Activated T-cell treated with anti-CD3 and anti-CD28 coated beads, Interleukin-2, amount 50 U/mL, for 72 hours (primary cell): ENCODE measurements at places on chromosomes 2 and 18. TPM values are rescaled to one million over a fixed set of nuclear protein-coding genes. Genes with fewer than 3 reads are reported as not detected.
A peak's percentile ranks its signal among the peaks of the same experiment; 100 is the strongest.

DNA sequence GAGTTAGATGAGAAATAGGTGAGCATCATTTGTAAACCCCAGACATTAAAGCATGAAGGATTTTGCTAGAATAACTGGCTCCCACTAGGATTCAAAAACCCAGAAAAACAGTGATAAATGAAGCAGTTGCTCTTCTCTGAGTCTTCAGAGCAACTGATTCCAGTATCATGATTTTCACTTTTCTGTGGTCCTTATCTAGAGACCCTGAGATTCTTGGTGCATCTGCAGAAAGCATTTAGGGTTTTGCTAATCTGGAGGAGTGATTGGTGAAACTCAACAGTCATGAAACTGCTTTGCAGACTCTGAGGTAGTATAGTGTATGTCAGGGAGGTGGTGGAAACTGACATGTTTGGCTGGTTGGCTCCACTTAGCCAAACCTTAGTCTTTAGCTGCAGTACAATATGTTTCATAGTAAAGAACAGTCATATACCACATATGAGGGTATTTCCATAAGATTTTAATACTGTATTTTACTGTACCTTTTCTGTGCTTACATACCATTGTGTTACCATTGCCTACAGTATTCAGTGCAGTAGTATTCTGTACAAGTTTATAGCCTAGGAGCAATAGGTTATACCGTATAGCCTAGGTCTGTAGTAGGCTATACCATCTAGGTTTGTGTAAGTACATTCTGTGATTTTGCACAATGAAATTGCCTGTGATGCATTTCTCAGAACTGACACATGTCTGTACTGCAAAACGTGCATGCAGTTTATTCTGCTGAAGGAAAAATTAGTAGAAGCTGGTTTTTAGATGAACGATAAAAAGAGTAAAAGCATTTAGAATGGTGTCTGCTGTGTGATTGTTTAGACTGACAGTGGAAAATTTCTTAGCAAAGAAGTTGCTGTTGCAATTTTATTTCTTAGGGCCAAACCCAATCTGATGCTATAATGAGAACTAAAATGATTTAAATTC is 23.8 kb downstream of the EML4 start:
- peaks cover 1% of the 10 kb centered on the region for H3K36me3 ChIP-seq
- H3K27ac ChIP-seq: peak overlapping the region; percentile 82
- H3K27me3 ChIP-seq: no peaks in the 10 kb centered on the region
- H3K4me1 ChIP-seq: peaks cover 64% of the 10 kb centered on the region
- DNase-seq: no peak
- H3K4me3 ChIP-seq: peak overlapping the region; percentile 60

DNA sequence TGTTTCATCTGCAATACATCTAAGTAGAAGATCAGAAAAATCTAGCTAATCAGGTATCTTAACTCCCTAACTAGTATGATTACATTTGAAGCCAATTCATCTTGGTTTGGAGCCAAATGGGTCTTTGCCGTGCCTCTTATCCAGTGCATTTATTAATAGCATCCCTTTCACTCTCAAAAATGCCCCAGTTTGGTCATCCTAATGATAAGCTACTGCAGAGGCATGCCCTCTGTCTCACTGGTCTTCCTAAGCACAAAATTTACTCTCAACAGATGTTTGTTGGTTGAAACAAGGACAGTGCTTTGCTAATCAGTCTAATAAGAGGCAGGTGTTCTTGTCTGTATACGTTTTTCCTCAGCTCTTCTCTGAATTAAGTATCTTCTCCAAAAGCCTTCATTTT is 403.2 kb downstream of the RAD51AP2 start:
- no peaks in the 10 kb centered on the region for H3K36me3 ChIP-seq
- no peak overlapping the region for H3K27ac ChIP-seq
- no peak overlapping the region for H3K4me3 ChIP-seq
- DNase-seq: no peak

DNA sequence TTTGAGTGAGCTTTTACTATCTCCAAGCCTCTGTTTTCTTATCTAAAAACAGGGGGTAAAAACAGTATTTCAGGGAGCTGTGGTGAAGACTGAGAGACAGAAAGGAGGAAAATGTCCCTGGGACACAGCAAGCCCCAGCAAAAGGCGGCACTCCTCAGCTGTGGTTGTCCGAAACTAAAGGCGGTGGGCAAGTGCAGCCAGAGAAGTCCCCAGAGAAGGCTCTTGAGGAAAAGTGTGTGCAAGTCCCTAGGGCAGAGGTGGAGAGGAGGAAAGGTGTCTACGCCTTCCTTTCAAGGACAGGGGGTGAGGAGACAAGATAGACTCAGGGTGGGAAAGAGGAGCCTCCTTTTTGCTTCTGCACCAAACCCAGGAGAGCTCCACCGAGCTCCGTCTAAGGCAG is 45.5 kb downstream of the CYP27C1 start:
- H3K4me1 ChIP-seq: no peaks in the 10 kb centered on the region
- no peak for DNase-seq
- peaks cover 8% of the 10 kb centered on the region for H3K27me3 ChIP-seq
- no peak overlapping the region for H3K27ac ChIP-seq
- no peak overlapping the region for H3K4me3 ChIP-seq

DNA sequence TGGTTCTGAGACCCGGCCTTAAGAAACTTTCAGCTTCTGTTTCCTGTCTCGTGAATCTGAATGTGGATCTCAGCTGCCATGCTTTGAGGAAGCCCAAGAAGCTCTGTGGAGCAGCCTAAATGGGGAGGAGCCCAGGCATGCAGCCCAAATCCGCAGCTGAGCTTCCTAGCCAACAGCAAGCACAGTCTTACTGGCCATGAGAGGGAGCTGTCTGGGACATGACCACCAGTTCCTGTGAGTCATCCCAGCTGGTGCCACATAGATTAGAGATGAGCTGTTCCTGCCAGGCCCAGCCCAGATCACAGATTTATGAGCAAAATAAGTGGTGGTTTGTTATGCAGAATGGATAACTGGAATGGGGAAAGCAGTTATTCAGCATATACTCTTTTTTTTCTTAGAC is 224.4 kb upstream of the APCDD1 start:
- H3K4me3 ChIP-seq: no peak overlapping the region
- H3K36me3 ChIP-seq: peaks cover 3% of the 10 kb centered on the region
- no peaks in the 10 kb centered on the region for H3K27me3 ChIP-seq
- DNase-seq: peak; percentile 3
- no peak overlapping the region for H3K27ac ChIP-seq
- no peaks in the 10 kb centered on the region for H3K4me1 ChIP-seq

Gene RNMT
- 48.5 TPM for total RNA-seq

DNA sequence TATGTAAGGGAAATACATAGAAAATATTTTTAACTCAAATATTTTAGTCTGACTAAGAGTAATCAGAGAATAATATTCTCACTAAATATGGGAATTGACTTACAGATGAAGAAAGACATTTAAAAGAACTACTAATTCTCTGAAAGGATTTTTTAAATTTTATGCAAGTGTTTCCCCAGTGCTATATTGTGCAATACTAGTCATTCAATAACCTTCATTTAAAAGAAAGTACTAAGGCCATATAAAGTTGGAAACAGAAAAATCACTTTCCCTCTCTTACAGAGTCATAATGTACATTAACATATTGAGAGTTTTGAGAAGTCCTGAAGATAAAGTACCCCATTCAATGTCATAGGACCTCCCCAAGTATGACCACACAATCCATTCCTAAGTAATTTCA is 584.6 kb upstream of the ACVR2A start:
- no peaks in the 10 kb centered on the region for H3K4me1 ChIP-seq
- H3K27ac ChIP-seq: no peak overlapping the region
- H3K27me3 ChIP-seq: no peaks in the 10 kb centered on the region
- H3K36me3 ChIP-seq: no peaks in the 10 kb centered on the region
- DNase-seq: no peak

- no peak overlapping the region for H3K27ac ChIP-seq
Observed at GRCh38 chr2:188345831-188346458, 54.3 kb downstream of the GULP1 start.

GRCh38 chr2:182316950-182317349 is 109.9 kb downstream of the PDE1A start:
- H3K27me3 ChIP-seq: no peaks in the 10 kb centered on the region
- no peaks in the 10 kb centered on the region for H3K36me3 ChIP-seq
- H3K4me3 ChIP-seq: no peak overlapping the region

- peaks cover 13% of the 10 kb centered on the region for H3K27me3 ChIP-seq
- no peaks in the 10 kb centered on the region for H3K4me1 ChIP-seq
- H3K4me3 ChIP-seq: no peak overlapping the region
Observed at GRCh38 chr18:78865771-78866310, 113.8 kb upstream of the SALL3 start.

DNA sequence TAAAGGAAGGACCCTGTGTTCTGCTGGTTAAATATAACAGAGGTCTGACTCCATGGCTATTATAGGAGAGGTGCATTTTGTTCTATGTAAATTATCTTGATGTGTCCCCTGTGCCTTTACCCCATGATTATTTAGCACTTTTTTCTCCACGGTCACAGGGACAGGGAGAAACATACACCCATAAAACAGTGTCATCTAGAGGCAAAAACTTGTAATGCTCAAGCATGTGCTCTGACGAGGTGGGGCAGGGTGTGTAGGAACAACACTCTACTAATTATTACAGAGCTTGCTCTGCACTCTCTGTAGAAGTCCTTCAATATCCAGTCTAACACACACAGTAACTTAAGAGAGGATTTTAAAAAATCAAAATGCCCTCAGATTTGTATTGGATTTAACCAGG is 187.9 kb downstream of the NEDD4L start:
- no peaks in the 10 kb centered on the region for H3K4me1 ChIP-seq
- H3K4me3 ChIP-seq: no peak overlapping the region
- no peak overlapping the region for H3K27ac ChIP-seq
- no peaks in the 10 kb centered on the region for H3K36me3 ChIP-seq

Gene EPB41L3
- 4.9 TPM for total RNA-seq

DNA sequence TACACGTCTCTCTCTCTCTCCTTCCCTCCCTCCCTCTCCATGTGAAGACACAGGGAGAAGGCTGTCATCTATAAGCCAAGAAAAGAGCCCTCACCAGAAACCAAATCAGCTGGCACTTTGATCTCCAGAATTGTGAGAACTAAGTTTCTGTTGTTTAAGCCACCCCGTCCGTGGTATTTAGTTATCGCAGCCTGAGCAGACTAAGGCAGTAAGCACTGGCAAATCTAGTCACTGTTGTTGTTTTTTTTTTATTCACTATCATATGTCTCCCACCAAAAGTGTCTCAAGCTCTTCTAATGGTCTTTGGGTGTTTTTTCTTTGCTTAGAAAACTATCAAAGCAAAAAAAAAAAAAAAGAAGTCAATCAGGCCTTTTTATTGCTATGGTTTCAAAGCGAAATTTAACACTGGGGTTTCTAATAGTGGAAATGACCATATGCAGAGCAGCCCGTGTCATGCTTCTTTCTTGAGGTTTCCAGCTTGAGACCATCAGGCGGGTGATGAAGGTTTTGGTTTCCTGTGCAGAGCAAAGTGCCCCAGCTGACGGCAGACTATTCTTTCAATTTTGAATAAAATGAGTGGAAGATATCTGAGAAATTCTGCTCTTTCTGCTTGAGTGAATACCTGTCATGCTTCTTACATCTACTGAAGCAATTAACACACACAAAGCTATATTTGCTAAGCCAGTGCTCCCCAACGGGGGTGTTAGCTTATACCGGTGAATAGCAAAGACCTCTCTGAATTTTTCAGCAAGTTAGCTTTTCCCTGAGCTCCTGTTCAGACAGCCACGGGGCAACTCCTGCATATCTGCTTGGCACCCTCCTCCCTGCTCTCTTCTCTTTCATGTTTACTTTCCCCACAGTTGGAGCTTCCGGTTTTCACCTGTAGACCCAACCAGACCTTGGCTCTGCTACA is 394.1 kb upstream of the ATP5MC3 start:
- no peak for DNase-seq
- H3K4me3 ChIP-seq: no peak overlapping the region
- H3K36me3 ChIP-seq: no peaks in the 10 kb centered on the region
- peaks cover 5% of the 10 kb centered on the region for H3K4me1 ChIP-seq

Gene EHBP1
- total RNA-seq: 32.0 TPM

DNA sequence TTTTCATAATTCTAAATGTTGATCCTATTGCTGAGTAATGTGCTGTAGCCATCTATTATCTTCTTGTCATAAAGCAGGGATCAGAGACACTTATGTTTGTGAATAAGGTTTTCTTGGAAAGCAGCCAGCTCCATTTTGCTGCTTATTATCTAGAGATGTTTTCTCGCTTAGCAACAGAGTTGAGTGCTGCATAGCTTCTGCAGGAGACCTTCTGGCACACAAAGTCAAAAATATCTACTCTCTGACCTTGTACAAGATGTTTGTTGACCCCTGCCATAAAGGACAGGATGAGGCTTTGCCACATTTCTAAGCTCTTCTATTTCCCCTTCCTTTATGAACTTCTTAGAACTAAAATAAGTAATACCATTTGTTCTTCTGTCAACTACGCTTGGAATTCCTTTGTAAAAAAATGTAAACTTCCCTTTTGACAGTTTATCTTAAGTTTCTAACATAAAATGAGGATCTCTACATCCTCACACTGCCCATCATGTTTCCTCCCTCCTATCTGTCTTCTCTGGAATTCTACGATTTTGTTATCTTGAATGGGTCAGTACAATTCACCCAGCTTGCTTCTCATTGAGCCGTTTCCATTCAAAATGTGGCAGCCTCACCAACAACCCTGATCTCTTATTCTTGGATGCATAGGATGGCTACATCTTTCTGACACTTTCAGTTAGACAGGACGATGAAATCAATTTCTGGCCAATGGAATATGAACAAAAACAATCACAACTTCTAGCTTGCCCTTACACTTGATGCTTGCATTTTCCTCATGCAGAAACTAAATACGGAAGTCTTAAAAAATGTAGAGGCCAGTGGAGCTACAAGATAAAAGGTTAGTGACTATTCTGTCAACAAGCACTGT is 1377.0 kb downstream of the SUCLG1 start:
- no peak overlapping the region for H3K27ac ChIP-seq
- H3K36me3 ChIP-seq: peaks cover 4% of the 10 kb centered on the region
- H3K4me3 ChIP-seq: no peak overlapping the region
